ENCODE measurements at places on chromosomes 16 and 17.

- peaks cover 14% of the 10 kb centered on the region for H3K4me1 ChIP-seq
- H3K27ac ChIP-seq: peak overlapping the region; percentile 80
- no peak for DNase-seq
- H3K36me3 ChIP-seq: peaks cover 9% of the 10 kb centered on the region
These were observed 942 bp downstream of the LDAF1 start for GRCh38 chr16:21159281-21159951.

GRCh38 chr17:61309362-61310256 is 90.0 kb upstream of the TBX2 start:
- no peaks in the 10 kb centered on the region for H3K27me3 ChIP-seq
- H3K4me3 ChIP-seq: no peak overlapping the region

GRCh38 chr17:76385892-76386786 is 1.7 kb downstream of the SPHK1 start:
- H3K36me3 ChIP-seq: no peaks in the 10 kb centered on the region
- H3K27ac ChIP-seq: no peak overlapping the region
- H3K4me1 ChIP-seq: peaks cover 12% of the 10 kb centered on the region
- peaks cover 4% of the 10 kb centered on the region for H3K27me3 ChIP-seq
- DNase-seq: peak; percentile 86

- no peaks in the 10 kb centered on the region for H3K27me3 ChIP-seq
- no peaks in the 10 kb centered on the region for H3K36me3 ChIP-seq
- H3K4me3 ChIP-seq: no peak overlapping the region
- H3K4me1 ChIP-seq: peaks cover 12% of the 10 kb centered on the region
These were observed 4.2 kb upstream of the GAA start for GRCh38 chr17:80097127-80097621.

GRCh38 chr16:75620326-75621169 is 2.5 kb downstream of the ADAT1 start:
- H3K4me1 ChIP-seq: peaks cover 12% of the 10 kb centered on the region
- peaks cover 13% of the 10 kb centered on the region for H3K36me3 ChIP-seq
- H3K27me3 ChIP-seq: no peaks in the 10 kb centered on the region

DNA sequence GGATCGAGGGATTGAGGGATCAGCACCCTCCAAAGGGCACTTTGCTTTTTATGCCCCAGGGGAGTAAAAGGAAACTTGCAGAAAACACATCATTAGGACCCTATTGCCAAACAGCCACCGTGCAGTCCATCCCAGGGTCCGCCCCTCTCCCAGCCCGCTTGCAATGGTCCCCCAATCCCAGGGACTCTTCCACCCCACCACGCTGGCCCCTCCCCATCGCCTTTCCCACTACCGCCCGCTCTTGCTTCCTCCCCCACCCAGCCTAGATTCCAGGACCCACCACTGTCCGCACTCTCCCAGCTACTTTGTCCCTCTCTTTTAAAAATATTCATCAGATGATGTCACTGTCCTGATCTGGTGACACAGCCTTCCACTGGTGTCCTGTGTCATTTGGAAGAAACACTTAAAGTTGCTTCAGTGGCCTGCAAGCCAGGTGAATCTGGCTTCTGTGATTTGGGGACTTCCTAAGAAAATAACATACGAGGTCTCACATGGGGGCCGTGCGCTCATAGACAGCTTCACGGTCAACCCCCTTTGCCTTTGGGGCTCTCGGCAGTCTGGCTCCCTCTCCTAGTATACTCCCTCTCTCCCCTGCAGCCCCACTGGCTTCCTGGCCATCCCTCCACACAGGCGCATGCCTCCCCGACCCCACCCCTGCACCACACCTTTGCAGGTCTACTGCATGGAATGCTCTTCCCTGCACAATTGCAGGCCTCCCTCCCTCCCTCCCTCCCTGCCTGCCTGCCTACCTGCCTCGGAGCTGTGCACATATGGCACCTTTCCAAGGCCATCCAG is 127.9 kb downstream of the RBFOX3 start:
- no peak for DNase-seq
- peaks cover 59% of the 10 kb centered on the region for H3K27me3 ChIP-seq
- H3K36me3 ChIP-seq: no peaks in the 10 kb centered on the region
- peak overlapping the region; percentile 54 for H3K27ac ChIP-seq
- H3K4me3 ChIP-seq: no peak overlapping the region
- peaks cover 16% of the 10 kb centered on the region for H3K4me1 ChIP-seq

GRCh38 chr16:51111759-51112158 is 39.3 kb downstream of the SALL1 start:
- H3K36me3 ChIP-seq: no peaks in the 10 kb centered on the region
- H3K27ac ChIP-seq: no peak overlapping the region
- DNase-seq: no peak
- H3K4me3 ChIP-seq: no peak overlapping the region
- H3K27me3 ChIP-seq: peaks cover 77% of the 10 kb centered on the region

GRCh38 chr16:48054881-48055601 is 100.8 kb downstream of the ABCC12 start:
- H3K4me3 ChIP-seq: peak overlapping the region; percentile 52
- H3K27ac ChIP-seq: peak overlapping the region; percentile 41
- H3K36me3 ChIP-seq: no peaks in the 10 kb centered on the region
- no peak for DNase-seq

DNA sequence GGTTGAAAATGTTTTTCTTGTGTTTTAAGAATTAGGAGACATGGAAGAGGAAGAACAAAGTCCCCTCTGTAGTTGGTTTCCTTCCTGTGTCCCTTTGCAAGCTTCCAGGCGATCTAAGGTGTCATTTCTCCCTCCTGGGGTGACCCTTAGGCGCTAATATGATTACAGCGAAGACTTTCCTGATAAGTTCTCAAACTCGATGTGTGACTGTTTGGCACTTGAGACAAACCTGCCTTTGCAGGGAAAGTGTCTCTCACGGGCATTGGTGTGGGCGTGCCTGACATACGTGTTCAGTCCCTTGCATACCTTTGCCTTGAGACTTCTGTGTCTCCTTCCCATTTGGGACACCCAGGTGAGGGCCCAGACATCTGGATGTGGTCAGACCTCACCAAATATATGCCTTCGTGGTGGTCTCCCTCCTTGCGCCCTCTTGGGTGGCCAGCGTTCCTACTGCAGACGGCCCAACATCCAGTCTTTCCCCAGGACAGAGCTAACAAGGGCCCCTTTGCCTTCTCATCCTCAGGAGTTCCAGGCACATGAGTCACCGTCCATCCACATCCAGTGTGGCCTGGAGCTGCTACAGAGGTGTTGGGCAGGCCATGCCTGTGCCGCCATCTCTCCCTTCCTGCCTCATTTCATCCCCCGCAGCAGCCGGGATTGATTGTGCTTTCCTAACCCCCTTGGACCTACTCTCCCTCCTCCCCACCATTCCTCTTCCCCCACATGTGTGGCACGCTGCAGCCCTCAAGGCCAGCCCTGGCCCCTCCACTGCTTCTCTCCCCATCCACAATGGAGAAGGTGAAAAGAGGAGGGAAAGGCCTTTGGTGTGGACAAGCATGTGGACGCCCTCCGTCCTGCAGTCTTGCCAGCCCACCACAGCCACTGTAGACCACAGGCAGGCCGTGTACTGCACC is 3.1 kb upstream of the JPT2 start:
- no peaks in the 10 kb centered on the region for H3K27me3 ChIP-seq
- no peak overlapping the region for H3K27ac ChIP-seq
- no peak overlapping the region for H3K4me3 ChIP-seq
- DNase-seq: no peak
- peaks cover 13% of the 10 kb centered on the region for H3K36me3 ChIP-seq
- peaks cover 7% of the 10 kb centered on the region for H3K4me1 ChIP-seq

- H3K36me3 ChIP-seq: no peaks in the 10 kb centered on the region
- H3K27me3 ChIP-seq: peaks cover 4% of the 10 kb centered on the region
- no peak overlapping the region for H3K27ac ChIP-seq
- no peak for DNase-seq
- no peaks in the 10 kb centered on the region for H3K4me1 ChIP-seq
These were observed 53.9 kb upstream of the ALOX12 start for GRCh38 chr17:6941989-6942388.

GRCh38 chr16:57423152-57423551 is 18.6 kb downstream of the CCL17 start:
- H3K4me1 ChIP-seq: peaks cover 21% of the 10 kb centered on the region
- H3K27me3 ChIP-seq: no peaks in the 10 kb centered on the region
- H3K36me3 ChIP-seq: peaks cover 5% of the 10 kb centered on the region
- H3K4me3 ChIP-seq: no peak overlapping the region
- H3K27ac ChIP-seq: no peak overlapping the region

- H3K27ac ChIP-seq: peak overlapping the region; percentile 99
- H3K4me1 ChIP-seq: peaks cover 23% of the 10 kb centered on the region
- peaks cover 32% of the 10 kb centered on the region for H3K36me3 ChIP-seq
- peaks cover 30% of the 10 kb centered on the region for H3K27me3 ChIP-seq
These were observed 1.3 kb upstream of the ACTG1 start for GRCh38 chr17:81513753-81514488.

DNA sequence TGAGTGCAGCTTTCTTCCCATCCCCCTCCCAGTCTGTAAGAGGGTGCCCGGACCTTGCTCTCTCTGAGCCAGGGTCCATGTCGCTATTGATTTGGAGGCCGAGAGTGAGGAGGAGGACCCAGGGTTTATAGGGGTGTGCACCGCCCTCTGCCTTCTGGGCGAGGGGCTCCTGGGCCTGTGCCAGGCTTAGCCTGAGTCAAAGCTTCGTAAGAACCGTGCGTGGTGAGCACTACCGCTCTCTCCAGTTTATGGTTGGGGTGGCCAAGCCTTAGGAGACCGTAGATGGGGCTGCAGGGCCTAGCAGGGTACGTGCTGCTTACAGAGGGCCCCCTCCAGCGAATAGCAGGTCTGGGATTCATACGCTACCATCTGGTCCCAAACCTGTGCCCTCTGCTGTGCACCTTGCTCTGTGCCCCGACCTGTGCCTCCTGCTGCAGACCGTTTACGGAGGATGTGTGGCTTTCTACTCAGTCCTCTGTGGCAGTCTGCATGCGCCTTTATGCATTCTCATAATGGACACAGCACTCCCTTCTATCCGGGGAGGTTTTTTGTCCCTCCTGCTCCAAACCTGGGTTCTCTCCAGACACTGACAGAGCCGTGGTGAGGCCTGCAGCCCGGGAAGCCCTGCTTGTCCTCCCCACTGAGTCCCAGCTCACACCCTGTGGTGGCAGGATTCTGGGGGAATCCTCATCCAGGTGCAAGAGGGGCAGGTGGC is 54.7 kb downstream of the PGS1 start:
- peaks cover 7% of the 10 kb centered on the region for H3K4me1 ChIP-seq
- H3K27me3 ChIP-seq: peaks cover 3% of the 10 kb centered on the region
- peaks cover 3% of the 10 kb centered on the region for H3K36me3 ChIP-seq
- DNase-seq: no peak
- H3K4me3 ChIP-seq: no peak overlapping the region

DNA sequence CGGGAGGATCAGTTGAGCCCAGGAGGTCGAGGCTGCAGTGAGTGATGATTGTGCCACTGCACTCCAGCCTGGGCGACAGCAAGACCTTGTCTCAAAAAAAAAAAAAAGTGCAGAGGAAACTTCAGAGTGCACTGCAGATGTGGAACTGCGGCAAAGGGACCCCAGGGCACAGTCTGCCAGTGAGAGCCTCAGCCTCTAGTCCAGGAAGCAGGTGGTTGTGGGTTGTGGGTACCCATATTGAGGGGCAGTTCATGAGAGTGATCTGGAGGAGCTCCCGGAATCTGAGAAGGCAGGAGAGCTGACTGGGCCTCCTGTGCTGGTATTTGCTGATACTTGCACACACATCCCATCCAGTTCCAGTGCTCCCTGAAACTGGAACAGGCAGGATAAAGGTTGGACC is 13.1 kb downstream of the FOXN1 start:
- no peak overlapping the region for H3K27ac ChIP-seq
- no peaks in the 10 kb centered on the region for H3K36me3 ChIP-seq
- no peak overlapping the region for H3K4me3 ChIP-seq
- no peaks in the 10 kb centered on the region for H3K27me3 ChIP-seq
- no peak for DNase-seq
- peaks cover 9% of the 10 kb centered on the region for H3K4me1 ChIP-seq

- peaks cover 10% of the 10 kb centered on the region for H3K36me3 ChIP-seq
- no peak overlapping the region for H3K4me3 ChIP-seq
- no peaks in the 10 kb centered on the region for H3K27me3 ChIP-seq
- H3K27ac ChIP-seq: no peak overlapping the region
- no peak for DNase-seq
These were observed 161.4 kb downstream of the CMIP start for GRCh38 chr16:81606039-81606438.

- peak; percentile 54 for DNase-seq
- no peak overlapping the region for H3K27ac ChIP-seq
- no peaks in the 10 kb centered on the region for H3K36me3 ChIP-seq
- H3K4me1 ChIP-seq: peaks cover 21% of the 10 kb centered on the region
These were observed 8.8 kb downstream of the WFIKKN2 start for GRCh38 chr17:50844117-50844700.

GRCh38 chr17:73827627-73828291 is 183.5 kb upstream of the SDK2 start:
- no peak overlapping the region for H3K4me3 ChIP-seq
- no peak overlapping the region for H3K27ac ChIP-seq
- H3K36me3 ChIP-seq: no peaks in the 10 kb centered on the region
- DNase-seq: no peak
- H3K27me3 ChIP-seq: peaks cover 20% of the 10 kb centered on the region

DNA sequence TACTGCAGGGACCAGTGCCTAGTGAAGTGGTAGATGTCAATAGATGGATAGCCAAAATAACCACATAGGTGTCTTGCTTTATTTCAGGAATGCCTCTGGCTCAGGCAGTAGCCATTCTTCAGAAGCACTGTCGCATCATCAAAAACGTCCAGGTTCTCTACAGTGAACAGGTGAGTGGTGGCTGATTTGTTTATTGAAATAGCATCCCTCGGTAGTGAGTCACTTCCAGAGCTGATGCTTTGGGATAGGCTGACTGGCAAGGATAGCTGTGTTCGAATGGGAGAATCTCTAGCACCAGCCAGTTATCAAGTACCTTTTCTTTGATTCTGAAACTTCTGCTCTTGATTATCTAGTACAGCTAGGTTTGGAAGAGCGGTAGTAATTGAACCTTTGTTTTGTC is 10.3 kb downstream of the PHAF1 start:
- no peak for DNase-seq
- no peaks in the 10 kb centered on the region for H3K4me1 ChIP-seq
- H3K27me3 ChIP-seq: no peaks in the 10 kb centered on the region
- no peak overlapping the region for H3K4me3 ChIP-seq
- H3K36me3 ChIP-seq: peaks cover 4% of the 10 kb centered on the region

DNA sequence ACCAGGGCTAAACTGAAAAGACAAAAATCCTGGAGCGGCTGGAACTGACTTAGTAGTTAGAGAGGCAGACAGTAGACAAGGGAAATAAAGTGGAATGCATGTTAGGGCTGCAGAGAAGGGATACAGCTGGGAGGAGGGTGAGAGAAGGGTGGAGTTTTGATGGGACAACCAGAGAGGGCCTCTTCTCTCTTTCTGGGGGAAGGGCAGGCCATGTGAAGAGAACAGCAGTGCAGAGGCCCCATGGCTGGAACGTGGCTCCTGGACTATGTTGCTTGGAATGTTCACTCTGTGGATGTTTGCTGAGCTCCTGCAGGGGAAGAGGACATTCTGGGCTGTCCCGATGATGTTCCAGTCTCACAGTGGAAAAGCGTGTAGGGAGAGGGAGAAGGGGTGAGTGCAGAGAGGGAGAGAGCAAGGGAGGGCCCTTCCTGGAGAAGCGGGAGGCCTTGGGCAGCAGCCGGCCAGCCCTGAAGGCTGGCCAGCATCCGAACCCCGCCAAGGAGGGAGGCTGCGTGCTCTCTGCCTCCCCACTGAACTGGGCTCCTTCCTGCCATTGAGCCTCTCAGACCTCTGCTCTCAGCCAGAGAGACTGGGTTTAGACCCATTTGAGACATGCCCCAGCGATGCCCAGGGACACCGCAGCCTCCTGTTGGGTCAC is 33.1 kb upstream of the GSE1 start:
- peak overlapping the region; percentile 37 for H3K4me3 ChIP-seq
- peaks cover 4% of the 10 kb centered on the region for H3K36me3 ChIP-seq
- H3K27ac ChIP-seq: no peak overlapping the region
- DNase-seq: no peak
- H3K27me3 ChIP-seq: peaks cover 6% of the 10 kb centered on the region

GRCh38 chr17:34378664-34379101 is 15.7 kb upstream of the CCL1 start:
- no peak overlapping the region for H3K27ac ChIP-seq
- H3K27me3 ChIP-seq: peaks cover 12% of the 10 kb centered on the region
- no peak for DNase-seq
- no peak overlapping the region for H3K4me3 ChIP-seq
- H3K36me3 ChIP-seq: no peaks in the 10 kb centered on the region

All from type B pancreatic cell (in vitro differentiated cells).